Dermis lymphatic vessel endothelial cell (primary cell): ENCODE measurements at places on chromosomes 16 and 17. TPM values are rescaled to one million over a fixed set of nuclear protein-coding genes. Genes with fewer than 3 reads are reported as not detected.

COX6A2 gene
- total RNA-seq: not detected in 2 replicates

CLEC18B gene
- 0.26 TPM in 1 of 2 replicates, not detected in the other for total RNA-seq

HOXB3 gene
- 1.7 and 5.7 TPM in 2 replicates for total RNA-seq

CARD14 gene
- 0.22 and 0.52 TPM in 2 replicates for total RNA-seq

CHRNE gene
- total RNA-seq: 0.86 and 5.7 TPM in 2 replicates

PIK3R6 gene
- total RNA-seq: under 0.01 TPM in 1 of 2 replicates, not detected in the other

SOX8 gene
- 0.33 and 0.34 TPM in 2 replicates for total RNA-seq

TBC1D3K gene
- not detected in 2 replicates for total RNA-seq

PYDC1 gene
- total RNA-seq: not detected in 2 replicates

GAS2L2 gene
- not detected in 2 replicates for total RNA-seq

NKD1 gene
- under 0.01 TPM in 1 of 2 replicates, not detected in the other for total RNA-seq

ITGA2B gene
- total RNA-seq: 0.26 and 0.65 TPM in 2 replicates

CLEC18A gene
- 0.09 and 0.11 TPM in 2 replicates for total RNA-seq

CA7 gene
- total RNA-seq: not detected in 2 replicates

SLC6A2 gene
- total RNA-seq: 0.11 TPM in 1 of 2 replicates, not detected in the other

DOC2A gene
- total RNA-seq: 0.09 and 0.33 TPM in 2 replicates

CD300LG gene
- under 0.01 and 0.17 TPM in 2 replicates for total RNA-seq

ABCA8 gene
- total RNA-seq: 0.26 and 0.43 TPM in 2 replicates

KRTAP1-1 gene
- total RNA-seq: not detected in 2 replicates

SLC5A11 gene
- not detected in 2 replicates for total RNA-seq

CIBAR2 gene
- not detected in 2 replicates for total RNA-seq

PHF23 gene
- total RNA-seq: 38.6 and 39.7 TPM in 2 replicates

SNAI3 gene
- total RNA-seq: 0.11 and 0.17 TPM in 2 replicates

GLTPD2 gene
- not detected in 2 replicates for total RNA-seq

SKAP1 gene
- total RNA-seq: 0.09 TPM in 1 of 2 replicates, not detected in the other

RPRML gene
- total RNA-seq: not detected in 2 replicates

ABI3 gene
- total RNA-seq: 9.1 and 14.4 TPM in 2 replicates

HSD3B7 gene
- total RNA-seq: 20.3 and 28.2 TPM in 2 replicates

GALR2 gene
- total RNA-seq: 0.09 and 0.11 TPM in 2 replicates

TMEM219 gene
- total RNA-seq: 54.8 and 69.0 TPM in 2 replicates

SGCA gene
- total RNA-seq: not detected in 2 replicates

PITPNM3 gene
- total RNA-seq: 0.09 and 0.11 TPM in 2 replicates

IGSF6 gene
- total RNA-seq: not detected in 2 replicates

SSTR5 gene
- total RNA-seq: 0.22 and 0.77 TPM in 2 replicates

TRPV3 gene
- under 0.01 TPM in 1 of 2 replicates, not detected in the other for total RNA-seq

VPS35 gene
- 88.9 and 102 TPM in 2 replicates for total RNA-seq

ST6GALNAC2 gene
- total RNA-seq: 0.11 and 0.17 TPM in 2 replicates

AIPL1 gene
- not detected in 2 replicates for total RNA-seq

MYOCD gene
- total RNA-seq: under 0.01 TPM in 1 of 2 replicates, not detected in the other

LAT gene
- total RNA-seq: 0.43 and 0.52 TPM in 2 replicates

NPIPB13 gene
- total RNA-seq: 0.43 and 2.0 TPM in 2 replicates

TMEM238L gene
- total RNA-seq: not detected in 2 replicates

NPIPB4 gene
- total RNA-seq: 22.0 and 23.1 TPM in 2 replicates

DOC2B gene
- total RNA-seq: 6.0 and 7.8 TPM in 2 replicates

LPCAT2 gene
- total RNA-seq: 5.1 and 5.4 TPM in 2 replicates

SEZ6L2 gene
- 0.26 and 0.98 TPM in 2 replicates for total RNA-seq

ACD gene
- 7.2 and 10.4 TPM in 2 replicates for total RNA-seq

ZFPM1 gene
- total RNA-seq: 0.33 and 0.69 TPM in 2 replicates
